ENCODE measurements at places on chromosomes 2 and 18.

- no peak for DNase-seq
Observed at GRCh38 chr18:79484661-79485621, 89.2 kb downstream of the NFATC1 start.

DNA sequence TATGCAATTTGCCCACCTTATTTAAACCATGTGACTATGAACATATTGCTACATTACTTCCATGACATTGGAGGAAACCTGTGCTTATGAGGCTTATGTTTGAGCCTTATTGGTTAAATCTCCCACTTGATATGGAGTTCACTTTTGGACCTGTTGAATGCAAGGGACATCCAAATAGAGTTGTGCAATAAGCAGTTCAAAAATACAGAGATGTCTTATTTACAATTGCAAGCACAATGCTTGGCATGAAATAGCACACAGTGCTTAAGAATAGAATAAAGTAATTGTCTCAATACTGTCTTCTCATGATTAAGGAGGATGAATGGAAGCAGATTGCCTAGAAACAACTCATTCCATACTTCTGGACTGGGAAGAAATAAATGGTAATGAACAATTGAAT lies 793.5 kb downstream of the METTL4 start:
- DNase-seq: no peak

DNA sequence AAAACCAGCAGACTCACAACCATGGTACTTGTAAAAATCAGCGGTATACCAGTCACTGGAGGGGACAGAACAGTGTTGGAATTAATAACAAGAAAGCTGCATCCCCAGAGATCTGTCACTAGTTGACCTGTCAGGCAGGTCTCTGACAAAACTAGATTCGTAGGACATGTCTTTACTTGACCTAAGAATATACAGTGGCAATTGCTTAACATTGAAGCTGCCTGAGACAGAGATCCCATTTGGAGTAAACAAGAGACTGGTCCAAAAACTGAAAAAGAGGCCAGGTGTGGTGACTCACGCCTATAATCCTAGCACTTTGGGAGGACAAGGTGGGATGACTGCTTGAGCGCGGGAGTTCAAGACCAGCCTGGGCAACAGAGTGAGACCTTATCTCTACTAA lies 7.2 kb upstream of the SS18 start:
- DNase-seq: no peak

- DNase-seq: no peak
Observed at GRCh38 chr2:58677748-58678147, 436.6 kb upstream of the FANCL start.

DNA sequence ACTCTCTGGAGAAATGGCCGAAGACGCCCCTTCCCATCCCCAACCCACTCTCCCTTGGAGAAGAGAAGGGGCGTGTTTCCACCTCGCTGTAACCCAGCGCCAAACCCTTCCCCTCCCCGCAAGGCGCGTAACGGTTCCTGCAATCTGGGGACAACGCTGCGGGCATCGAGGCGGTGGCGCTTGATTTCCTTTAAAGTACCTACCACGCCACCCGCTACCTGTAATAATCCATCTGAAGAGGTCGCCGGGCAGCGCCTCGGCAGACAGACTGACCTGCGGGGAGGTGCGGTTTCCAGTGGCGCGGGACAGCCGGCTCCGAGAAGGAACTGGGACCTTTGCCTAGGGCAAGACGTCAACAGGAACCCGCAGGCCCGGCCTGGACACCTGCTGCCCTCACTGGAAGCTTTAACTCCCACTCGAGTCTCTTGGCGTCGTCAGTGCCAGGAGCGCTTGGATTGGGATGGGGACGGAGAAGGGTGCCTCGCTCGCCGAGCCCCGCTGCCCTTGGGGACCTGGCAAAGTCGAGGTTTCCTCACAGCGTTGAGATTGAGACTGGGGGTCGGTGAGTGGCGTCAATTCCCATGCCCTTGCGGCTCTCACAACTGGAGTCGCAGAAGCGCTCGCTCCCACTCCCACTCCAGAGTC lies at the start of gene CYP1B1:
Gene CYP1B1 (minus strand): TSS at position 645 of the 645 bp plus-strand sequence. CDS start 763 bp downstream, outside the sequence.
- DNase-seq: no peak

All from CD4-positive, alpha-beta T cell treated with Interleukin-15 for 4 hours (primary cell).